ENCODE measurements at places on chromosomes 16 and 17.

- DNase-seq = no peak
Measured at GRCh38 chr16:70689035-70689969, 3.4 kb upstream of the MTSS2 start.

DNA sequence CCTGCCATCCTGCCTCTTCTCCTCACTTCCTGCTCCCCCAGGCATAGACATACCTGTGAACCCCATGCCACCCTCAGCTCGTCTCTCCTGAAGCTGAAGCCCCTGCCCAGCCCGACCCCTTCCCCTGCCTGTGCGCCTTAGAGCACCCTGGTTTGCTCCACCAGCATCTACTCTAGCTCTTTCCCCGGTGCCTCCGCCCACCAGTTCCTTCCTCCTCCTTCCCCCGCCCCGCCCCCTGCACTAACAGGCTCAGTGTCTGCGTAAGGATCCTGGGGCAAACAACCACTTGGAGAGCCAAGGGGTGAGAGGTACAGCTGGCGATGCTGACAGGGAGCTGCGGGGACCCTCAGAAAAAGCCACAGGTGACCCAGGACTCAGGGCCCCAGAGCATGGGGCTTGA lies 1.9 kb downstream of the GPR142 start:
- DNase-seq = no peak

DNA sequence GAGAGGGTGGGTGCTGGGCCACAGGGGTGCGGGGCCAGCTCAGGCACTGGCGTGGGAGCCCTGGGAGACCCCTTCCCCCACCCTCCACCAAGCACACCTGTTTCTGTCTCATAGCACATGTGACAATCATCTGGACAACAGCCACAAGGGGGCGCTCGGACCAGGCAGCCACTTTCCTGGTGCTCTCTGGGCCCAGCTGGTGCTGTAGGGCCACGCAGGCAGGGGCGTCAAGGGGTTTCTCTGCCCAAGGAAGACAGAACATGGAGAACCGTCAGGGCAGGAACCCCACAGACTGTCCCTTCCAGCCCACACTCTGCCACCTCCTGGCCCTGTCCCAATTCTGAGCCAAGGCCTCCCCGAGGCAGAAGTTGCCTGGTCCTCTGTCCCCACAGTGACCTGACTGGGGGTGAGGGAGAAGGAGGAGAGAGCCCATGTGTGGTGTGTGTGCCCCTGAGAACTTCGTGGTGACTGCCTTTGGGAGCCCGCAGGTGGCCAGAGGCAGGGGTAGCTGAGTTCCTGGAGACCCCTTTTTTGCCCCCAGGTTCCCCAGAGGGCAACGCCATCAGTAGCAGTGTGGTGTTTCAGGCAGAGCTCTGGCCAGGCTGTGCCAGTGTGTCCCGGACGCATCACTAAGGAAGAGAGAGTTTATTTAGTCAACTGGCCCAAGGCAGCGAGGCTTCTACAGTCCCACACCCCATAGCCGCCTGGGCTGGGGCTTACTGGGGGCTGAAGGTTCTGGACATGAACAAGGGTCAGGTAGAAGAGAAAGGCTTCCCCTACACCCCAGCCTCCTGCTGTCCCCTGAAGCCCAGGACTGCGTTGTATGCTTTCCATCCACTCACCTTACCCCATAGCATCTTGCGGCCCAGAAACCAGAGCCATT lies 3.1 kb upstream of the SETD6 start:
- DNase-seq = peak; percentile 11

- no peak for DNase-seq
Measured at GRCh38 chr16:4641895-4642294, 17.3 kb downstream of the MGRN1 start.

DNA sequence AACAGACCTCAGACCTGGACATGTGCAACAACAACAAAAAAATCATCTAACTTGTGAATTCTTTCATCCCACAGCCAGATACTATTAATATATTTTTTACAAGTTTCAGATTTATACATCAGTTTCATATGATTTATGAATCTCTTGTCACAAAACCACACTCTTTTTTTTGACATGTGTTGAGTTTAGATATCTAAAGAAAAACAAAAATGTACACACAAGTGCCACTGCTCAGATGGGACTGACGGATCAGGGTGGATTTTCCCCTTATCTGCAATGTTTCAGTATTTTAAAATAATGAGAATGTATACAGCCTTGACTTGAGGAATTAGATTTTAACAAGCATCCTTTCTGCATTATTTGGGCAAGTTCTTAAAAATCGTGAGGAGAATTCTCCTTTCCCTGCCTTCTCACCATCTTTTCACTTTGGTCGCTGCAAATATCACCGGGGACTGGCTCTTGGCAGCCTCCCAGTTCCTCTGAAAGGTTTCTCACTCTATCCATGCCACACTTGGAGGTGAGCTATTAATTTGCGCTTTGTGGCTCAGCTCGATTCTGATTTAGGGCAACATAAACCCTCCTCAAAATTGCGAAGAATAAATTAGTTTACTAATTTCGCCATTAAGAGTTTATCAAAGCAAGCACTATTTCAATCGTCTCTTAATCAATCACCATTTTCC lies 225.7 kb downstream of the XYLT1 start:
- no peak for DNase-seq

- DNase-seq = no peak
Measured at GRCh38 chr16:67245674-67246080, 1.6 kb downstream of the FHOD1 start.

DNA sequence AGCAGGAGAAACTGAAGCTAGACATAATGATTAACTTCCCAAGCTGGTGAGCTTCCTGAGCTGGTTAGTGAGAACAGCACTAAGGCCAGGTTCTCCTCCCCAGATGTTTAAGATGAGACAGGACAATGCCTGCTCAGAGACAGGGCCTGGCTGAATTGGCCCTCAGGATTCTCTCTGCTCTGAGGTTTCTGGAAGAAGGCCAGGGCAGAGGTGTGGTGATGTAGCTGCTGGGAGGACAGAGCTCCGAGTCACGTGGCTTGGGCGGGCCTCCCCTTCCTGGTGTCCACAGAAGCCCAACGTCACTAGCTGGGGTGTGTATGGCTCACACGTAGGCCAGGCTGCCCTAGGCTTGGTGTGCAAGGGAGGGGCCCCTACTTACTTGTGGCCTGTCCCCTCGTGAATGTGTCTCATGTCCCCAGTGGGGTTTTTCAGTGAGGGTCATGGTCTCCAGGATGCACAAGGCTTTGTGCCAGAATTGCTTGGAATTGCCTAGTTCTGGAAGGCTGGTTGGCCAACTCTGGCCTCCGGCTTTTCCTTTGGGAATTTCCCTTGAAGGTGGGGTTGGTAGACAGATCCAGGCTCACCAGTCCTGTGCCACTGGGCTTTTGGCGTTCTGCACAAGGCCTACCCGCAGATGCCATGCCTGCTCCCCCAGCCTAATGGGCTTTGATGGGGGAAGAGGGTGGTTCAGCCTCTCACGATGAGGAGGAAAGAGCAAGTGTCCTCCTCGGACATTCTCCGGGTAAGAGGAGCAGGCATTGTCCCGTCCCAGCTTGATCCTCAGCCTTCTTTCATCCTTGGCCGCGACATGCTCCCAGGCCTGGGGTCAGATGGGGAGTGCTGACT lies 3.4 kb downstream of the NOD2 start:
- DNase-seq = peak; percentile 32

DNA sequence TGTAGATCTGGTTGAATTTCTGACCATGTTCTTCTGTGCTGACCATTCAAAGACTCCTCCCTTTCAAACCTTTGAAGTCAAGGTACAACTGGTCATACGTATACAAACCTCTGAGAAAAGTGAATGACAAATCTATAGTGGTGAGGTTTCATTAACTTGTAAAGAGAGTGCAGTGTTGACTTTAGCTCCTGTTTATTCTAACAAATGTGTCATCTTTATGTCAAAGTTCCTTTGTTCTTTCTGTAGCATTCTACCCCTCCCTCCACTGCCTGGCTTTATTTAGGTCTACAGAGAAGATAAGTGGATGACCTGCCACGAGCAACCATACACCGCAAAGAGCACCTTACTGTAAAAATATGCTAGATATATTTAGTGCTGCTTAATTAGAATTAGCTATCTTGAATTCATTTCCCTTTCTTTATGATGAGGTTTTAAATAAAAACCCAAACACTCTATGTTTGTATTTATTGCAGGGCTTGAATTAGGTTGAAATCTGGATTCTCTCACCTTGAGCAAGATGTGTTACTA lies 520.0 kb upstream of the CDH11 start:
- no peak for DNase-seq

DNA sequence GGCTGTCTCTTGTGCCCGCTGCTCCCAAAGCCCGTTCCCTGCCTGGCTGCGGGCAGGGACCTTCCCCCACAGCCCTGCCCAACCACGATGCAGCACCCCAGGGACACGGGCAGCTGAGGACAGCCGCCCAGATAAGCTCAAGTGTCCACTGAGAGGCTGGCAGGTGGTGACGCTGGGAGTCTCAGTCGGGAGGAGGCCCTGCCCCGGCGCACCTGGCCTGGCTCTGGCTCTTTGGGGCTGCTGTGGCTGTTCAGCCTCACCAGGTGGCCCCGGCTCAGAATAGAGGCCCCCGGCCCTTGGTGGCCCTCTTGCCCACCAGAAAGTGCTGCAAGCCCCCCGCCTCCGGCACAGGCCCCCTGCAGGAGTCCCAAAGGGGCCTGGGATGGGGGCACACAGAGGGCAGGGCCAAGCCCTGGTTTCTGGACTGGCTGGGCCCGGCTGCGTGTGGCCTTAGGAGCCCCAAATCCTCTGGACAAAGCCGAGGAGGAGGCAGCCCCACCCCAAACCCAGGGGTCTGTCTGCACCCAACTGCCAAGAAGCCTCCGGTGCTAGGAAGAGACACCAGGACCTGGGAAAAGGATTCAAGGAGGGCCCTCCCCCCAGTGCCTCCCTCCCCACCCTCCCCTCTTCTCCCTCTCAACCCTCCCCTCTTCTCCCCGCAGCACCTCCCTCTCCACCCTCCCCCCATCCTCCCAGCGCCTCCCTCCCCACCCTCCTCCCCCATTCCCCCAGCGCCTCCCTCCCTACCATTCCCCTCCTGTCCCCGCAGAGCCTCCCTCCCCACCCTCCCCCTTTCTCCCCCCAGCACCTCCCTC lies 5.3 kb downstream of the NTHL1 start:
- DNase-seq = peak; percentile 80

GRCh38 chr16:62602790-62603189 lies 566.6 kb upstream of the CDH8 start:
- DNase-seq = no peak

- DNase-seq = no peak
Measured at GRCh38 chr17:68957944-68958343, 2.8 kb upstream of the ABCA8 start.

All from SHP77 treated with DMSO at 0.1 percent for 48 hours (cell line).